ENCODE measurements at places on chromosomes 1 and 21.

GRCh38 chr1:41673378-41673777, 188.9 kb upstream of the EDN2 start:
- peak; percentile 72 for DNase-seq

DNA sequence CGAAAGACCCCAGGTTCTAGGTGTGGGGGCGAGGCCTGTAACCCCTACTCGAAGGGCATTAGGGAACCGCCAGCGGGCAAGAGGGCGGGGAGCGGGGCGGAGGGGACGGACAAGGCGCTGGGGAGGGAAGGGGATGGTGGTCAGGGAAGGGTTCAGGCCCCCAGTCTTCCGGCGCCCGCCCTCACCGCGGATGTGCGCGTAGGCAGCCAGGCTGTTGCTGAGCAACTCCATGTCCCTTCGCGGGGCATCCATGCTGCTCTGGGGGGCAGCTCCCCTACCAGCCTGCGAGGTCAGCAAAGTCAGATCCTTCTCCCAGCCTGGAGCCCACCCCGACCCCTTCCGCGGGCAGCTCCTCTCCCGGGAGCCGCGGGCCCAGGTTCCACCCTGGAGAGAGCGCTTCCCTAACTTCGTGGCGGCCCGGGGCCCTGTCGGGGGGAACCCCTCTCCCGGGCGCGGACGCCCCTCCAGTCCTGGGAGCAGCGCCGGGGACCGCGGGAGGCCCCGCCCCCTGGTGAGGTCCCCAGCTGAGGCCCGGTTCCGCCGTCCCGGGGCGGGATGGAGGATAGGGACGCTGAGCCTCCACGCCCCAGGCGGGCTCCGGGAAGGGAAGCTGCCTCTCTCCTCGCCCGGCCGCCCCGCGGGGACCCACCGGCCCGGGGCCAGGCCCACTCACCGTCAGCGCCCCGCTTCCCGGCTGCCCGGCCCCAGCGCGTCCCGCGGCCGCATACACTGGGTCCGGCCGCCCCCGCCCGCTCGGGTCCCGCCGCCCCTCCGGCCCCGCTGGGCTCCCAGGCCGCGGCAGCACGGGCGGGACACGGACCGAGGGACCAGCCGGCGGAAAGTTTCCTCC, 434 bp downstream of the EVA1B start:
- DNase-seq, result peak; percentile 70

DNA sequence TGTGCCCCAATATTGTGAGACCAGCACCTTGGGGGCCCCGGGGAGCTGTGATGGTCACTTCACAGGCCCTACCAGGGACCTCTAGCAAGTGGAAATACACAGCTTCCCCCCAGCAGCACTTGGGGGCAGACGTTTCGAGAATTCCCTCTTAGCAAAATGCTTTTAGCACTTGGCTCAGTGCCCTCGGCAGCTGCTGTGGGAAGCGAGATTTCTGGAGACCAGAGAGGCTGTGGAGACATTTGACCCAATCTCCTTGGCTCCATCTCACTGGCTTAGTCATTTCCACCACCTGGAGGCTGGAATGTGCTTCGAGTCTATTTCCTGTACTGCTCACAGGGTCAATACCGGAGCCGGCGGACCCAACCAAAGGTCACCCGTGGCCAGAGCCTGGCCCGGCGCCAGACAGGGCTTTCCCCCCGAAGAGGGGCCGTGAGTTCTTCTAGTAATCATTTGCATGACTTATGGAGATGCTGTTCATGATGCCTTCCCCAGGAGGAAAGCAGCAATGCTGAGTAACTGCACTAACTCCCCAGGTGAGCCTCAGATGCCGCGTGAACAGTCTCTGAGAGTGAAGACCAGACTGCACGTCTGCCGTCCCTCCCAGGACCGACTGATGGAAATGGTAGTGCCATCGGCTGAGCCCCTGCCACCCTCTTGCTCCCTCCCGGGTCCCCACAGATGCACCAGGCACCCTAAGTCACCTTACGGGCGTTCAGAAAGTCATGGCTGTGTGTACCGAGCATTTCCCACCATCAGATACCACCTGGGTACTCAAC, 4.4 kb upstream of the C2CD2 start:
- DNase-seq, result peak; percentile 63

DNA sequence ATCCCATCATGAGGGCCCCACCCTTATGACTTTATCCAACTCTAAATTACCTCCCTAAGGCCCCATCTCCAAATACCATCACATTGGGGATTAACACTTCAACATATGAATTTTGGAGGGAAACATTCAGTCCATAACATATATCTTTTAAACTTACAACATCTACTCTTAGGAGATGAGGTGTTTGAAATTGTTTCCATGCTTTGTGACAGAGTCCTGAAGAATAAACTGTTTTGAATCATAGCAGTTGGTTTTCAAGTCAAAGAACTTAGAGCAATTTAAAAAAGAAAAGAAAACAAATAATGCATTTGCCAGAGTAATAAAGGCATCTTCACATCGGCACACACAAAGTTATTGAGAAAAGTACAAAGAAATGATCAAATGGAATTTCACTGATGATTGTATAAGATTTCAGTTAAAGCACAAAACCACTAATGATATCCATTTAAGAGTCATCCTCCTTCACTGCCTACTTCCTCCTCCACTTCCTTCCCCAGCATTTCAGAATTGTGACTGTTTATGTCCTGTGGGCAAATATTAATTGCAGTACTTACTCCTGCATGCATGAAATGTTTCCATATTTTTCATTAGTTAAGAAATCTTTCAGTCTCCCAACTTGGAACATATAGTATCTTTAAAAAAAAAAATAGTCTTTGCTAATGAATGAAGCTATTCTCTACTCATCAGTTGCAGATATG, 202.0 kb downstream of the LRRC40 start:
- DNase-seq, result no peak

DNA sequence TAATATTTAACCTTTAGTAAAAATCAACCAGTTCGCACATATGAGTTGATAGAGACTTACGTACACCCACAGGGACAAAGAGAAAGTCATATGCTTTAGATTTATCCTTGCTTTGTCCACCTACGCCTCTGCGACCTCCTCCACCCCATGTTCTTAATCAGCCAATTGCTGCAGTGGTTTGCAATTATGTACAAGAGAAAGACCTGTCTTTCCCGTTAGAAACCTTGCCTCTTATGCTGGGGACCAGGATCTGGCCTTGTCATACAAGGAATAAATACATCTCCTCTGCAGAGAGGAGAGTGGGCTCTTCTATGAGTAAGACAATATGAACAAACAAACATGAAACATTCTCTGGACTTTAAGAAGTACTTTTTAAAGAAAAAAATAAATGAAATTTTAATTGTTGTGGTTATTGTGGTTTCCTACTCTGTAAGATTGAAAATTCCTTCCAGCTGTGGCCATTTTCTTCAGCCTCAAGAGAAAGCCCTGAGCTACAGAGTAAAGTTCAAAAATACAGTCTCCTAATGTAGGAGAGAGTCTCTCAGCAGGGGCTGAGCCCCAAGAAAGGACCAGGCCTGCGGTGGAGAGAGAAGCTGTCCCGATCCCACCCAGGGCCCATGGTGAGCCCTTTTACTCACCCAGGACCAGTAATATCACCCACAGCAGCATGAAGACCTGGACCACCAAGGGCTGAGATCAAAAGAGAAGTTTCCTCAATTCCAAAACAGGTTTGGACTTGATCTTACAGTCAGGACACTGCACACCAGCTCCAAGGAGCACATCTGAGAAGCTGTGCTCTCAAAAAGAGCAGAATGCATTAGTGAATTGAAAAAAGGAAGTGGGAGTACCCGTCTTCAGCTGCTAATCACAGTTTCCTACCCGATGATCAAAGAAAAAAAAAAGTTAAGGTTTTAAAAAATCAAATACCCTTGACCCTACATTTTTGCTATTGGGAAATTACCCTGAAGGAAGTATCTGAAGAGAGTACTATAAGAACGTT, at the start of gene FCRL5:
TSS of gene FCRL5 (minus strand) at position 822 of the 1,000 bp plus-strand sequence. CDS start at position 669, 153 bp downstream.
- no peak for DNase-seq

- no peak for DNase-seq
These were observed 51.3 kb downstream of the ARHGEF11 start for GRCh38 chr1:156994277-156994676.

GRCh38 chr1:31661856-31662255, 17.2 kb upstream of the PEF1 start:
- no peak for DNase-seq

GRCh38 chr1:175683491-175684298, 59.7 kb downstream of the TNR start:
- no peak for DNase-seq

DNA sequence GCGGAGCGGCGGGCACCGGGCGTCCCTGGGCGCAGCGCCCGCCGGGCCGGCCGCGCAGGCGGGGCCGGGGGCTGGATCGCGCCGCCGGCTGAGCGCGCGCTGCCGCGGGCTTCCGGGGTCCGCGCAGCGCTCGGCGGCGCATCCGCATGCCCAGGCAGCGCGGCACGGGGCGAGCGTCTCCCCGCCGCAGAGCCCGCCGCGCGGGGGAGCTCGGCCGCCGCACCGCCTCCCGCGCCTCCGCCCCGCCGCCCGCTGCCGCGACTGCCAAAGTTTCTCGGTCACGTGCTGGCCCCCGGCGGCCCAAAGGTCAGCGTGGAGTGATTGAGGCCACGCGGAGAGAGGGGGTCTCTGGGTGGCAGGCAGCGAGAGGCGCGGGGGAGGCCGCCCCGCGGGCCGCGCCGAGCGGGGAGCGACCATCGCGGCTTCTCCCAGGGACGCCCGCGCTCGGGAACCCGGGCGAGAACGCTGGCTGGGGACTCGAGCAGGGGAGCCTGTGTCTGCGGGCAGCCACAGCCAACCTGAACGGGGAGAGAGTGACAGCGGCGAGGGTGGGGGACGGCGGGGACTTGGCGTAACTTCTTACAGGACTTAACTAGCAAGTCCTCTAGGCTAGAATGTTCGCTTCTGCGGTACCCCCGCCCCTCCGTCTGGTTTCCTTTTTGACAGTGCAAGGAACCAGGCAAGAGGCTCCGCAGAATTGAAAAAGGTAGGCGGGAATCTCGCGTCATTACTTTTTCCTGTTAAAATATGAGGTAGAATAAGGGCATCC, at the start of gene ILDR2:
TSS of gene ILDR2 (minus strand) at position 180 of the 769 bp plus-strand sequence. CDS start 272 bp downstream, outside the sequence.
- DNase-seq, result peak; percentile 15

GRCh38 chr21:32330784-32331311, 32.2 kb downstream of the MRAP start:
- no peak for DNase-seq

GRCh38 chr1:227317011-227317451, 1.3 kb downstream of the CDC42BPA start:
- peak; percentile 35 for DNase-seq

- no peak for DNase-seq
These were observed 84.9 kb downstream of the TTC3 start for GRCh38 chr21:37157938-37158337.

DNA sequence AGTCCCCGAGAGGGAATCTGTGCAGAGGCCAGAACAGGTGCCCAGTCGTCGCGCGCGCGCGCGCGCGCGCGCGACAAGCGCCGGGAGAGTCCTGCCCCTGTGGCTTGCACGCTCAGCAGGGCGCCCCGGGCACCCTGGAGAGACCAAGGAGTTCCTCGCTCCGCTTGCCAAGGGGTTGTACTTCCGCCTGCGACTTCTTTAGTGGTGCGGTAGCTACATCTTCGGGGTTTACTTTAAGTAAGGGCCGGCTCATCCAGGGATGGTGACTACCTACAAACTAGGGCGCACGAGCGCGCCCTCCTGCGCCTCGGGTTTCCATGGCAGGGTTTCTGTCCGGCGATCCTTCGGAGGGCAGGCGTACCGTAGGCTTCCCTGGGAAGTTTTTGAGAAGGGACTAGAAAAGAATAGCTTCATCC, 1.4 kb downstream of the LHX4 start:
- DNase-seq, result peak; percentile 40

DNA sequence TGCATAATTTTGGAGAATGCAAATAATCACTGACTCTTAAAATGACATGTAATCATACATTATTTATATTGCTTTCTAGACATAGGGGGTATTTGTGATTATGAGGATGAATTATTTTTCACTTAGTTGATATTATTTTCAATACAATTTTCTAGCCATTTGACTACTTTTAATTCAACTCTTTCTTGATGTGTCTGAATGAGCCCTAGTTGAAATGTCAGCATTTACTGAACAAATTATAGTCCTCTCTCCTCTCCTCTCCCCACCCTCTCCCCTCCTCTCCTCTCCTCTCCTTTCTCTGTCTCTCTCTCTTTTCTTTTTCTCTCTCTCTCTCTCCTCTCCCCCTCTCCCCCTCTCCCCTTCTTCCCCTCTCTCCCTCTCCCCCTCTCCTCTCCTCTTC, 194.6 kb downstream of the GPR52 start:
- no peak for DNase-seq

- DNase-seq, result no peak
These were observed 60.6 kb downstream of the VPS26C start for GRCh38 chr21:37206496-37206895.

- DNase-seq, result peak; percentile 10
These were observed 165.1 kb upstream of the SNX7 start for GRCh38 chr1:98496256-98496995.

Measured in fibroblast of skin of back (primary cell).